ENCODE measurements at places on chromosomes 3 and 15. TPM values are rescaled to one million over a fixed set of nuclear protein-coding genes. Genes with fewer than 3 reads are reported as not detected.

- peak; percentile 36 for DNase-seq
Observed at GRCh38 chr15:87874896-87875711, 381.4 kb downstream of the NTRK3 start.

DNA sequence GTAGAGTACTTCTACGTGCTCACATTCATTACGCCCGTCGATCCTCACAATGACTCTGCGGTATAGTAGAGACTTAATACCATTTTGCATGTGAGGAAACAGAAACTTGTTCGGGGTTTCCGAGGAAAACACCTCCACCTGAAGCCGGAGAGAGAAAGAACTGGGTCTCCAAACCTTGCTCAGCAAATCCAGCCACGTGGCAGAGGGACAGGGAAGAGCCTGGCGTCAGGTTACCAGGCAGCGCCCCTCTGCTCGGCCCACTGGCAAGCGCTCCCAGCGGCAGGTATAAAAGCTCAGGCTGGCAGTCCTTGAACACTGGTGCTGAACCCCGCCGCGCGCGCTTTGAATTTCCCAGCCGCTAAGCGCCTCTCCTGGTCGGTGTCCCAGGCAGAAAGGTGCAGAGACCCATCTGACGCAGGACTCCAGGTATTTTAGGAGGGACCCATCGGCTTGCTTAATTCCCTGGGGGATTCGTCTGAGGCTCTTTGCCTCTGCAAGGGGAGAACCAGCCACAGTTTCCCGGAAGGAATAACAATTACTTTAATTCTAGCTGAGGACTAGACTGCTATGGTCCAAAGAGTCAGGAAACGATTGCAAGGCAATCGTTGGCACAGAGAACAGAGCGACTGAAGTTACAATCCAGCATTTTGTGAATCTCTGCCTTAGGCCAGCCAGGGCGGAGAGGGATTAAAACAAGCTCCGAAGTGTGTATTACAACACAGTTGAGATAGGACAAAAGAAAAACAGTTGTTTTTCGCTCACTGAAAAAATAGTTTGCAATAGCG lies at the start of gene C2CD4A:
Gene C2CD4A (plus strand): TSS at position 315 of the 785 bp plus-strand sequence. CDS start 637 bp downstream, outside the sequence.
- DNase-seq = peak; percentile 23

DNA sequence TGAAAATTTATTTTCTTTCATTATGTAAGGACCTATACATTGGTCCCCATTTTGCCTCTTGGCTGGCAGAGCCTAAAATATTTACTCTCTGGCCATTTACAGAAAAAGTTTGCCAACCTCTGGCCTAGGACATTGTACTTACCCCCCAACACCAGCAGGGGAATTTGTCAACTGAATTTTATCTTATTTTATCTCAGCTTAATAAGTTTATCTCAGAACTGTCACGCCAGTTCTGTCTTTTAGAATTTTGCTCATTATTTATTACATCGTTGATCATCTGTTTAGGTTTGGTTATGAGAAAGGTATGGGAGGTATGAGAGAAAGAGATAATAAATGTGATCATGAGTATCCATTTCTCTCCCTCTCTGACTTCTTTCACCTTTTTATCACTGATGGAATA lies 38.3 kb downstream of the CHD2 start:
- DNase-seq = no peak

MESP2 gene
- 0.36 TPM for total RNA-seq

TSC22D2 gene
- 37.9 TPM for total RNA-seq
